ENCODE measurements at places on chromosomes 2 and 18.

DNA sequence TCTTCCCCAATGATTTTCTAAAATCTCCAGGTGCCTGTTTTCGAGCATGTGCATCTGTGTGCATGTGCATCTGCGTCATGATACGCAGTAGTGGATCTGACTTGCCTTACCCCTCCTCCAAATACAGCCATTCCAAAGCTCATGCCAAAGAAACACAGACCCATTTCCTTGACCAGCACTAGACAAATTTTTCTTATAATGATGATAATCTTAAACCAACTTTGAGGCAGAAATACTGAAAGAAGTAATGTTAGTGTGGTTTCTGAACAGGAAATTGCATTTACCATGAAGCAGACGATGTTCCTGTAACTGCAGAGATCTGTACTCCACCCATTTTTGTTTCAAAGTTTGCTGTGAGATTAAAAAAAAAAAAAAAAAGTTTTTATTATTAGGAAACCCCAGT lies 25.6 kb downstream of the CYTIP start:
- DNase-seq, result no peak

DNA sequence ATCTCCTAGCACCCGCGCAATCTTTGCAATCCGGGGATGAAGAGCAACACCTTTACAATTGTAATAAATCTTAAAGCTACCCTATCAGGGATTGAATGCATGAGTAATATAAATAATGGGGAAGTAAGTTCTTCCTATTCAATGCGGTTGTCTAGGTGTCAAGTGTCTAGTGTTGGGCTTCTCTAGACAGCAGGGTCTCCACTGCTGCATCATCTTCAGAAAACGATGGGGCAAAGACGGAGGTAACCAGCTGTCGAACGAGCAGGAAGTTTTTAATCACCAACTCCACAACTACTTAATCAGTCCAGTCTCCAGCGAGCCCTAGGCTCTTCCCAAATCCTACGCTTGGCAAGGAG lies 573 bp downstream of the STAM2 start:
- DNase-seq, result peak; percentile 30

DNA sequence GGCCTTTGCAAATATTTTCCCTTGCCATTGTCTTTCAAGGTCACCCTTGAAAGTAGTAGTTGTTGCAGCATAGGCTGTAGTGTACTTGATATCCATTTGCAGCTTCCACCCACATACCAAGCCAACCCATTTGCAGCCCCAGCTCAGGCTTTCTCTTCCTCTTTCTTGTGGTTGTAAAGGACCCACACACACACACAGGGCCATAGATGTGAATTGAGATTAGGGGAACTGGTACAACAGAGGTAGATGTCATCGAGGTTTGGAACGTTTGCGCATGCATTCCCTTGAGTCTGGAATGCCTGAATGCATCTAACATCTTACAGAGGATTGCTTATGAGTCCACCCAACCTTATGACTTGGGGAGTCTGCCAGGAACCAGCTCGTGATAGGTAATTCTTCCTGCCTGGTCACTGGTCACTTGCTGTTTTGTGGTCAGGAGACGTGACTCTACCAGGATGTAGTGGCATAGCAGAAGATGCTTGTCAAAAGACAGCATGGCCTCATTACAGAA lies 91.9 kb downstream of the MRPS9 start:
- DNase-seq, result peak; percentile 10

GRCh38 chr2:203869223-203870042 lies 1.9 kb downstream of the CTLA4 start:
- DNase-seq, result no peak

GRCh38 chr2:218008060-218009040 lies 5.6 kb upstream of the TNS1 start:
- DNase-seq, result no peak

DNA sequence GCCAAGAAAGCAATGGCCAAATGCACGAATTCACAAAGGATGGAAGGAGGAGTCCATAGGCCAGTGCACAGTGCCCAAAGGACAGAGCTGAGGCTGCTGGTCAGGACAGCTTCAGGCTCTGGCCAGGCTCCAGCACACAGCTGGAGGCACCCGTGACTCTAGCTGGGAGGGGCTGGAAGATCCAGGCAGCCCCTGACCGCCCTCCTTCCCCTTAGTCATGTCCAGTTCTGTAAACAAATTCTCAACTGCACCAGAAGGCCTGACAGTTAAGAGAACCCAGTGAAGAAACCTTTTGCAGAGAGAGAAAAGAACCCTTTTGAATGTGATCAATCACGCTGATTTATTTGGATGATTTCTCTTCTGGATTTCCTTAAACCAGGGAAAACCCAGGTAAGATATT lies 7.7 kb upstream of the YWHAQ start:
- DNase-seq, result peak; percentile 68
